ENCODE measurements at places on chromosomes 13 and 19.

DNA sequence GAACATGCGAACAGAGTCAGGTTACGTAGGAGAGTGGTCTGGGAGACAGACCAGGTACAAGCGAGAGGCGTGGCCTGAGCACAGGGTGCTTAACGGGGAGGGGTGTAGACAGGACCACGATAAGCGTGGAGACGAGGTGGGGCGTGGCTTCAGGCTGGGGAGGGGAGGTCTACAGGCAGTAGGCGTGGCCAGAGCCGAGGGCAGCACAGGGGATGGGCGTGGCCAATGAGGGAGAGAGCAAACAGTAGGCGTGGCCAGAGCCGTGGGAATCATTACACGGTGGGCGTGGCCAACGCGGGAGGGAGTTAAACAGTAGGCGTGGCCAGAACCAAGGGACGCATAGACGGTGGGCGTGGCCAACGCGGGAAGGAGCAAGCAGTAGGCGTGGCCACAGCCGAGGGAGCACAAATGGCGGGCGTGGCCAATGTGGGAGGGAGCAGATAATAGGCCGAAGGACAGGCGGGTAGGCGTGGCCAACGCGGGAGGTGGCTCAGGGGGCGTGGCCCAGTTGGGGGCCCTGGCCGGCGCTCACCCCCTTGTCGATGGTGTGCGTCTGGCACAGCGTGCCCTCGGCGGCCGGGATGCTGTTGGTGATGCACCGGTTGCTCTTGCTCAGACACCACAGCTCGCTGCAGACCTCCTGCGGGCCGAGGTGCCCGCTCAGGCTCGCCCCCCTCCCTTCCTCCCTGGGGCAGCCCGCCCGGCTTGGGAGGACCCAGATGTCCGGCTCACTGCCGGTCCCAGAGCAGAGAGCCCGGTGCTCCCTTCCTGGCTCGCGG is 15.2 kb upstream of the MYO1F start:
- peak; percentile 100 for DNase-seq
- peak overlapping the region; percentile 84 for H3K4me3 ChIP-seq
- H3K4me1 ChIP-seq = no peaks in the 10 kb centered on the region
- no peak overlapping the region for H3K27ac ChIP-seq
- H3K27me3 ChIP-seq = no peaks in the 10 kb centered on the region
- H3K36me3 ChIP-seq = peaks cover 22% of the 10 kb centered on the region

DNA sequence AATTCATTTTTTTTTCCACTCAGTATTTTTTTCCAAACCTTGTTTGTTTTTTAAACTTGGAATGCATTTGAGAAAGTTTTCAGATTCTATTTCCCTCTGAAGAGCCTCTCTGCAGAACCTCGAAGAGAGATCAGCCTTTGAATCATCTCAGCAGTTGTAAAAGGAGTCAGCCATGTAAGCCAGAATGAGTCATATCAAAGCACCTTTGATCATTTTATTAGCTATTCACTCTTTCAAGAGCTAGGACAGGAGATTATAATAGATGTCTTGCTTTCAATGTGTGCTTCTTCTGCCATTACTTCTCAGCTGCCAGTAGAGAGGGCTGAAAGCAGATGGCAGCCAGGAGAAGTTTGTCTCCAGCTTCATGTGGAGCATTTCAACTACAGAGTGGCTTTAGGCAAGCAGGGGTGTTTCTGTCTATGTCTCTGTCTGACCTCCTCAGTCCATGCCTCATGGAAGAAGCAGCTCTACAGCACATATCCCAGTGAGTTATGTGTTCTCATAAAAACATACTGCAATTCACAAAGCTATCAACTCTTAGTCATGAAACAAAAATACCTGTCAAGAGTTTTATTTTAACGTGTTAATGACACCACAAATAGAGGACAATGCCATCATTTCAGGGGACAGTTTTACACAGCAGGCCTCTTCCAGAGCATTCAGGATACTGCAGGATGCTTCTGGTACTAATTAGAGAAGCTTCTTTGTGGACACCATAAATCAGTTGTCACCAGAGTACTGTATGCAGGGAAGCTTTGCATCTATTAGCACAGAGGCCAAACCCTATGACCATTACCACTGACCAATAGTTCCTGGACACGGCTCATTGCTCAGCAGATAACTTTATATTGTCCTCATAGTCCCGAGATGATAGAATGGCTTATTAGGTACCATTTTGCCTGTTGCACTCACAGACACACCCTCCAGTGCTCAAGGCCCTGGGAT is 94.3 kb downstream of the NHLRC3 start:
- H3K4me3 ChIP-seq = no peak overlapping the region
- no peaks in the 10 kb centered on the region for H3K4me1 ChIP-seq
- no peaks in the 10 kb centered on the region for H3K36me3 ChIP-seq
- H3K27ac ChIP-seq = no peak overlapping the region

DNA sequence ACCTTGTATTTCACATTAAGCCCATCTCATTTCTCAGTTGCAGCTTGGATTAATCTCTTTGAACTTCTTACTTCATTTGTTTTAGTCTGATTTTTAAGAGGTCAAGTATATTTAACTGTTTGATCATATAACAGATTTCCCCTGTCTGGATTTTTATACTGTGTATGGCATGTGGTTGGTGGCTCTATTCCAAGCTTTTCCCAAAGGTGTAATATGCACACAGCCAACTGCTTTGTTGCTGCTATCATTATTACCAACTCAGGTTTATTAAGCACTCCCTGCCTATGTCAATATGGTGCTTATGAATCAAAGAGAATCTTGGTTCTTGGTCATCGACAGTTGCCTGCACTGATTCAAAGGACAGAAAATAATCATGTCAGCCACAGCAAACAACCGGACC is 92.6 kb downstream of the RAP2A start:
- H3K4me1 ChIP-seq = no peaks in the 10 kb centered on the region
- H3K4me3 ChIP-seq = no peak overlapping the region
- H3K27ac ChIP-seq = no peak overlapping the region
- H3K36me3 ChIP-seq = no peaks in the 10 kb centered on the region
- DNase-seq = no peak
- H3K27me3 ChIP-seq = no peaks in the 10 kb centered on the region

DNA sequence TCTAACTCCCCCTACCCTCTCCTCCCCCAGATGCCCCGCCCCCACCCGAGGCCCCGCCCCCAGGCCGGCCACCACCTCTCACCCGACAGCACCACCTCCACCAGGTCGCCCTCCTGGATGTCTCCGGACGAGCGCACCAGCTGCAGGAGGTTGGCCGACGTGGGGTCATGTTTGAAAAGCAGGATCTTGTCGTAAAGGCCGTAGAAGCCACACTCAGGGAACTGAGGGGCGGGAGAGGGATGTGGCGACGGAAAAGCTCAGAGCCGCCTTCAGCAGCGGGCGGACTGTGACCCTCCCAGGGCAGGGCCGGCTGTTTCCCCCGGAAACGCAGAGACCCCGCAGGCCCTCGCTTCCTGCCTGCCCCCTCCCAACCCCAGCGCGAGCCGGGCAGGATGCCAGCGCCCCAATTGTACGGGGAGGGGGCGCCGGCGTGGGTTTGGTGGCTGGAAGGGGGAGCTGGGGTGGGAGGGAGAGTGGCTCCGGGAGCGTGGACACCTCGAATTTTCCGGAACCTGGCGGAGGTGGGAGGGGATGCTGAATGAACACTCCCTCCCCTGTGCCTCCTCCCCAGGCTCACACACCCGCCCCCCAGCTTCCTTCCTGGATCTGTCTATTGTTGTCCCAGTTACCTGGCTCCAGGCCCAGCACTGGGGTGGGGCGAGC is 3.0 kb downstream of the PRKD2 start:
- H3K4me1 ChIP-seq = no peaks in the 10 kb centered on the region
- peaks cover 28% of the 10 kb centered on the region for H3K36me3 ChIP-seq
- H3K27me3 ChIP-seq = no peaks in the 10 kb centered on the region
- H3K27ac ChIP-seq = no peak overlapping the region
- peak; percentile 94 for DNase-seq

DNA sequence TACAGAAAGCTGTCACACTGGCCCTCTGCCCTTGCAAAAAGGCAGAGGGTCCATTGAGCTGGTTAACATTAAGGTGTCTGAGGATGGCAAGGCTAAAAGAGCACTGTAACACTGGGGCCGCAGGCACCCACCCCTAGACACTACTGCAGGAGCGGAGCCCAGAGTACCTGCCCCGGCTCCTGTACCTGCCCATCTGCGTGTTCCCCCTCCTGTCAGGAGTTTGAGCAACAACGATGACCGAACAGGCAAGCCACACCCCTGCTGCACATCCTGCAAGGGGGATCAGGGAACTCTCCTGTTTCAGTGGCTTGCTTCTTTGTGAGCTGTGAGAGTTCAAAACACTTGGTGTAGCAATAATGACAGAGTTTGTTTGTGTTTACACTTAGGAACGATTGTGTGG is 117.4 kb upstream of the STARD13 start:
- H3K4me3 ChIP-seq = no peak overlapping the region
- H3K4me1 ChIP-seq = no peaks in the 10 kb centered on the region
- DNase-seq = no peak
- H3K27ac ChIP-seq = no peak overlapping the region

DNA sequence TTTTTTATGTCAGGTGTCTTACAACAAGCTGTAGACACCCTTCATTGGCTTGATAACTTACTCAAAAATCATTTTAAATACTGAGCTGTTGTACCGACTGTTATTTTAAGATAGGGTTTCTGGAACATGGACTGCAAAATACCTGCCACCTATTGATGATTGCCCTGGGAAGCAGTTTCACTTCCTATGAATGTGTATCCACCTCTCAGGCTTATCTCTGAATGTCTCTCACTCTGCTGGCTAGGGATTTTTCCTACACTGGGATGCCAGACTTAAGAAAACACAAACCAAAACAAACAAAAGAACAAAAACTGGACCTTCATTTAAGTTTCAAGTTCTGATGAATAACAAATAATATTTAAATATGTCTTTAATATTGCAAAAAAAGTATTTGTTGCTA is 663.7 kb downstream of the EFNB2 start:
- H3K36me3 ChIP-seq = no peaks in the 10 kb centered on the region
- no peaks in the 10 kb centered on the region for H3K4me1 ChIP-seq
- H3K27me3 ChIP-seq = no peaks in the 10 kb centered on the region
- no peak overlapping the region for H3K4me3 ChIP-seq

GRCh38 chr13:86080340-86080995 is 281.2 kb upstream of the SLITRK6 start:
- H3K36me3 ChIP-seq = no peaks in the 10 kb centered on the region
- H3K27me3 ChIP-seq = no peaks in the 10 kb centered on the region
- no peaks in the 10 kb centered on the region for H3K4me1 ChIP-seq

- no peak overlapping the region for H3K27ac ChIP-seq
- no peaks in the 10 kb centered on the region for H3K36me3 ChIP-seq
- H3K4me1 ChIP-seq = no peaks in the 10 kb centered on the region
Observed at GRCh38 chr13:59182241-59182640, 981.5 kb downstream of the DIAPH3 start.

GRCh38 chr13:51148952-51149573 is 38.0 kb upstream of the C13orf42 start:
- peak overlapping the region; percentile 84 for H3K27ac ChIP-seq
- DNase-seq = peak; percentile 86
- H3K27me3 ChIP-seq = no peaks in the 10 kb centered on the region
- no peak overlapping the region for H3K4me3 ChIP-seq
- H3K4me1 ChIP-seq = peaks cover 31% of the 10 kb centered on the region

GRCh38 chr13:40589285-40590109 is 76.9 kb downstream of the FOXO1 start:
- peaks cover 29% of the 10 kb centered on the region for H3K4me1 ChIP-seq
- no peak overlapping the region for H3K4me3 ChIP-seq
- no peaks in the 10 kb centered on the region for H3K27me3 ChIP-seq
- H3K27ac ChIP-seq = no peak overlapping the region

GRCh38 chr13:111967572-111968201 is 99.3 kb upstream of the SOX1 start:
- H3K36me3 ChIP-seq = no peaks in the 10 kb centered on the region
- no peaks in the 10 kb centered on the region for H3K27me3 ChIP-seq
- no peak for DNase-seq
- H3K27ac ChIP-seq = no peak overlapping the region
- H3K4me1 ChIP-seq = no peaks in the 10 kb centered on the region

DNA sequence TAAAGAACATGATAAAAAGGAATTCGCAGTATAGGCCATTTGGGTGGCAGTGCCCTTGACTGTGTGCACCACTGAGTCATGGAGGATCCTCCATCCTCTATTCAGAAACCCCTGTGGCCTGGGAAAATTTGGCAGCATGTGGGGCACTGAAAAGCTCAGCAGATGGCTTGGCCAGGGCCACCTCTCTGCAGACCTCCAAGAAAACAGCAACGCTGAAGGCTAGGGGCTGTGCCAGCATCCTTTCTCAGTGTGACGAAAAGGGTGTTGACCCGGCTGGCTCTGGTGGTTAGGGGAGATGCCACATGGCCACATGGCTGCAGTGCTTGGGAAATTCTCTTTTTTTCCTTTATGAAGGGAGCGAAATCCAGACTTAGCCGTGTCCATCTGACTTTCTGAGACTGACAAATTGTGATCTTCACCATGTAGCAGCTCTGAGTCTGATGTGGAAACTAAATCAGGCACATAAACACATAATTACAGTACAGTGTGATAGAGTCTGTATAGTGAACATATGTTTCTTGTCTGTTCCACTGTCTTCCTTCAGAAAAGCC is 178.0 kb downstream of the KCTD12 start:
- no peaks in the 10 kb centered on the region for H3K4me1 ChIP-seq
- H3K27ac ChIP-seq = no peak overlapping the region
- H3K27me3 ChIP-seq = no peaks in the 10 kb centered on the region
- no peak for DNase-seq
- H3K4me3 ChIP-seq = no peak overlapping the region

- H3K36me3 ChIP-seq = peaks cover 35% of the 10 kb centered on the region
- H3K27me3 ChIP-seq = no peaks in the 10 kb centered on the region
- H3K4me3 ChIP-seq = no peak overlapping the region
- DNase-seq = peak; percentile 93
Observed at GRCh38 chr13:110644892-110645521, 29.7 kb downstream of the NAXD start.

DNA sequence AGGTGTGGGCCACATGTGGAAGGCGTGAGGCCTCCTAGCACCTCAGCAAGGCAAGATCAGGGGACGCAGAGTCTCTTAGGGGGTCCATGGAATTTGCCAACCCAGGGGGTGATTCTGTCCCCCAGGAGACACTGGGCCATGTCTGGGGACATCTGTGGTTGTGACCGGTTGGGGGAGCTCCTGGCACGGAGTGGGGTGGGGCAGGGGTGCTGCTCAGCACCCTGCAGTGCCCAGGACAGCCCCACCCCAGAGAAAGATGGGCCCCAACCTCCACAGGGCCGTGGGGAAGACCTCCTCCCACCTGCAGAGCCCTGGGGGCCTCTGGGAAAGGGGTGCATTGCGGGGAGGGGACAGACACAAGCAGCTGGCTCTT is 4.0 kb downstream of the MKNK2 start:
- H3K27me3 ChIP-seq = no peaks in the 10 kb centered on the region
- no peak for DNase-seq
- 0 out of 2 replicates have a peak, but pooled peaks cover 8% of the 10 kb centered on the region for H3K36me3 ChIP-seq
- H3K4me1 ChIP-seq = no peaks in the 10 kb centered on the region

DNA sequence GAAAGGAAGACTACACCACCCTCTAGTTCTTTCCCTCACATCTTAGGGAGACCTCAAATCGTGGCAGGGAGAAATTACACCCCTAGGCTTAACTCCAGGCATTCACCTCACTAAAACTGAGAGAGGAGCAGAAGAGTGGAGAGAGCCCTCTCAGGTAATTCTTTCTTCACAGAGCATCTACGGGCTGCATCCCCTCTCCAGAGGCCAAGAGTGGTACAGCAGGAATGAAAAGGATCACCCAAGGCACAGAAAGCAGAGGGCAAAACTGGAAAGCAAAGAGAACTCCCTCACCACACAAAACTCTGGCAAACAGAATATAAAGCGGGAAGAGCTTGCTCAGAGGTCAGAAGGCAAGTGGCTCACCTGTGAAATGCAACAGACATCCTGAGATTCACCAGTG is 661.2 kb downstream of the TBC1D4 start:
- H3K36me3 ChIP-seq = no peaks in the 10 kb centered on the region
- no peaks in the 10 kb centered on the region for H3K4me1 ChIP-seq
- H3K27me3 ChIP-seq = no peaks in the 10 kb centered on the region
- no peak overlapping the region for H3K27ac ChIP-seq

- DNase-seq = no peak
- no peaks in the 10 kb centered on the region for H3K36me3 ChIP-seq
- H3K4me3 ChIP-seq = no peak overlapping the region
- H3K27me3 ChIP-seq = no peaks in the 10 kb centered on the region
Observed at GRCh38 chr13:111877906-111878305, 189.0 kb upstream of the SOX1 start.
